ENCODE measurements at places on chromosomes 5 and 9. TPM values are rescaled to one million over a fixed set of nuclear protein-coding genes. Genes with fewer than 3 reads are reported as not detected.

GRCh38 chr9:70551801-70552200 lies 137.3 kb upstream of the KLF9 start:
- DNase-seq = no peak

Gene FCN2
- total RNA-seq = not detected

DNA sequence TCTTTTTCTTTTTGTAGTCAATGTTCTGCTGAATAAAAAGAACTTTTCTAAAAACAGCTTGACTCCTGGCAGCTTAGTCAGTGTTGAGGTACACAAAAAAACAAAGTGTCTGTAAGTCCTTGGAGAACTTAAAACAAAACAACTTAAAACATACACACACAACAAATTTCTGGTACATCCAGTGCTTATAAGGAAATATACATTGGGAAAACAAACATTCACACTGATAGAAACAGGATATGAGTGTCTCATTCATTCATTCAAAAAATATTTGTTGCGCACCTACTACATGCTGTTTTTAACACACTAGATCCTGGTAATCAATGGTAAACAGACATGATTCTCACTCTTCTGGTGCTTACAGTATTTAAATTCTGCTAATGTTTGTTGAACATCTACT lies 27.4 kb upstream of the MEGF9 start:
- DNase-seq = no peak

DNA sequence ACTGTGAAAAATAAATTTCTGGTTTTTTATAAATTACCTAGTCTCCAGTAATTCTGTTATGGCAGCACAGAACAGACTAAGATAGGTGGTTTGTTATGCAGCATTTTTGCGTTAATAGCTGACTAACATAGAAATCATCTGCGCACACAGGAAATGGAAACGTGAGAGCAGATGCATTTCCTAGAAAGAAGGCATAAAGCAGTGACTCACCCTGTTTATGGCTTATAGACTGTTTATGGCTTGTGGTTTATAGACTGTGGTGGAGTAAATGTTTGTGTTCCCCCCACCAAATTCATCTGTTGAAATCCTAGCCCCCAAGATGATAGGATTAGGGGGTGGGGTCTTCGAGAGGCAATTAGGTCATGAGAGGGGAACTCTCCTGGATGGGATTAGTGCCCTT lies 18.3 kb upstream of the OSMR start:
- no peak for DNase-seq

Gene SHISAL2B
- not detected for total RNA-seq

Measured in A172 (cell line).